HCT116 (cell line): ENCODE measurements at places on chromosomes 12 and 14. TPM values are rescaled to one million over a fixed set of nuclear protein-coding genes. Genes with fewer than 3 reads are reported as not detected.

The LPAR5 gene
- 5.2 TPM for total RNA-seq

The DTX1 gene
- total RNA-seq = not detected

The KLHL42 gene
- total RNA-seq = 21.5 TPM

The RNF212B gene
- not detected for total RNA-seq

DNA sequence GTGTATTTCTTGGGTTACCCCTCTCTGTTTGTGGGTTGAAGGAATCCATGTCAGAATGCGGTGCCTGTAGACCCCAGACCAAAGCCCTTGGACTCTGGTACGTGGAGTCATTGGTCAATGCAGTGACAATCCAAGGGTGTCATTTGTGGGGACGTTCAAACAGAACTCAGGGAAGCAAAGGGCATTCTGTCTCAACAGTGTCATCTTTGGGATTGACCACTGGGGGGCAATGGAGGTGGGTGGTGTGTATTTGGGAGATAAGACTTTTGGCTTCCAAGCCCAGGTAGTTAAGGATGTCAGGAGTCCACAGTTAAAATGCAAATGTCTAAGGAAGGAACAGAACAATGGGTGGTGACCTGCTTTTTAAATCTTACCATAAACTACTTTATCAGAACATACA lies 54.6 kb upstream of the CCDC175 start:
- no peaks in the 10 kb centered on the region for H3K36me3 ChIP-seq
- H3K4me3 ChIP-seq = no peak overlapping the region
- no peaks in the 10 kb centered on the region for H3K27me3 ChIP-seq
- H3K4me1 ChIP-seq = no peaks in the 10 kb centered on the region

DNA sequence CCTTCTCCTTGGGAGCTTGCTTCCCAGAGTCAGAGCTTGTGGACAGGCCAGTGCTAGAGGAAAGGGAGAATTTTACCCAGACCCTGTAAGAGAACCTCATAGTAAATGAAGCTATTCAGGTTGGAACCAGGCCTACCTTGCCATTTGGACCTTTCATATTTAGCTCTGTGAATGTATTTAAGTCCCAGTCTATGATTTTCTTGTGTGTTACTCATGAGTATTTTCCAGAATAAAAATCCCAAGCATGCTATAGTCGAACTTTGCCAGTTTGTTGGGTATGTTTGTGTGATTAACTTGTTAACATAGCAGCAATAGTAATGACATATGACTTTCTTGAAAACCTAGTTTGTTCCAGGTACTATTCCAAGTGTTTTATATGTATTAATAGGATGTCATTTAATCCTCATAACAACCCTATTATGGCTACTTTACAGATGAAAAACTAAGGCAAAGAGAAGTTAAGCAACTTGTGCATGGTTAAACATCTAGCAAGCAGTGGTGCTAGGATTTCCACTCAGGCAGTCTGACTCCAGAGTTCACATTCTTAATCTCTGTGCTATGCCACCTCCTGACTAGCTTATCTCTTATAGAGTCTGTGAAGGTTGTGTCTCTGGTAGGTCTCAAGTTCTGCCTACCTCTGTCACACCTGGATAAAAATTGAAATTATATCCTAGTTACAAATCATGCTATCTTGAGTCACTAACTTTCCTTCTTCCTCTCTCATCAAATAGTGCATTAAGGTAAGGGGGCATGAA lies 47.9 kb upstream of the GARIN2 start:
- H3K4me1 ChIP-seq = no peaks in the 10 kb centered on the region
- no peak overlapping the region for H3K4me3 ChIP-seq
- H3K27me3 ChIP-seq = no peaks in the 10 kb centered on the region
- no peak overlapping the region for H3K27ac ChIP-seq
- H3K36me3 ChIP-seq = no peaks in the 10 kb centered on the region

GRCh38 chr12:75834591-75834990 lies 197.0 kb downstream of the PHLDA1 start:
- peaks cover 14% of the 10 kb centered on the region for H3K4me1 ChIP-seq
- H3K36me3 ChIP-seq = peaks cover 5% of the 10 kb centered on the region; the same call in 1 of the 2 replicates
- no peaks in the 10 kb centered on the region for H3K27me3 ChIP-seq
- no peak overlapping the region for H3K4me3 ChIP-seq

- H3K27ac ChIP-seq = no peak overlapping the region
- H3K27me3 ChIP-seq = no peaks in the 10 kb centered on the region
Measured at GRCh38 chr12:47844264-47845019, 24.7 kb upstream of the HDAC7 start.
